ENCODE measurements at places on chromosomes 3 and 15.

DNA sequence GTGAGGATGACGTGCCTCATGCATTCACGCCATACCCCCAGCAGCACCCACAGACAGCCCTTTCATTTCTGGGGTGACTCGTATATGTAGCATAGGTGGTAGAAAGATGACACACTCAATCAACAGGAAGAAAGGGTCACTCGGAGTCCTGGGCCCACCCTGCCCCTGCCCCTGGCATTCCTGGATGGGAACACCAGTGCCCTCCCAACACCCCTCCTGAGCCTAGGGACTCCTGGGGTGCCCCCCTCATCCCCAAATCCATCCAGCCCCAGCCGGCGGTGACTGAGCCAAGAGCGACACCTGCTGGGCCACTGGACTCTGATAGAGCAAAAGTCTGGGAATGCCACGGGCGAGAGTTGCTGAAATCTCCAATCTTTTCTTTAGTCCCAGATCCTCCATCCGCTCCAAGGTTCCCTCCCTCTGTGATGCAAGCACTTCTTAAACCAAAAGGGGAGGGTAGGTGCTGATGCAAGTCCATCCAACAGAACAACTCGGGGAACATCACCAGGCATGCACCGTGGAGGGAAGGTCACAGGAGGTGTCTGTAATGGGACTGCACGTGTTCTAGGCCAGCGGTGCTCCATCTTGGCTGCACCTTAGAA is 31.1 kb downstream of the ACAN start:
- peak; percentile 17 for DNase-seq

GRCh38 chr3:126938520-126939337 is 44.2 kb upstream of the PLXNA1 start:
- no peak for DNase-seq

DNA sequence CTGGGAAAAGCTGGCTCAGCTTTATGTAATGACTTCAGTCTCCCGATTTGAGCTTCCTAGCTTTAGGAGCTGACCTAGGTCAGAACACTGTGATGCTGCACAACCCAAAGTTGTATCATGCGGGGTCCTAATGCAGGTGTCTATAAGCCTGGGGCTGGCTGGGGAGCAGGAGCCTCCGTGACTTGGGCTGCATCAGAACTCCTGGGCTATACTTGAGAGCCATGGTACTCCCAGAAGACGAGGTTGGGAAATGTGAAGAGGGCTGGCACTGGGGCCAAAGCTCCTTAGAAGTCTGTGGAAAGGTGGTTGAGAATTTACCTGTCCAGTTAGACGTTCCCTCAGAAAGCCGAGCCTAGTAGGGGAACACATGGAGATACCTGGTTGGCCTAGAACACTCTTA is 57.0 kb downstream of the BSN start:
- DNase-seq, result no peak

DNA sequence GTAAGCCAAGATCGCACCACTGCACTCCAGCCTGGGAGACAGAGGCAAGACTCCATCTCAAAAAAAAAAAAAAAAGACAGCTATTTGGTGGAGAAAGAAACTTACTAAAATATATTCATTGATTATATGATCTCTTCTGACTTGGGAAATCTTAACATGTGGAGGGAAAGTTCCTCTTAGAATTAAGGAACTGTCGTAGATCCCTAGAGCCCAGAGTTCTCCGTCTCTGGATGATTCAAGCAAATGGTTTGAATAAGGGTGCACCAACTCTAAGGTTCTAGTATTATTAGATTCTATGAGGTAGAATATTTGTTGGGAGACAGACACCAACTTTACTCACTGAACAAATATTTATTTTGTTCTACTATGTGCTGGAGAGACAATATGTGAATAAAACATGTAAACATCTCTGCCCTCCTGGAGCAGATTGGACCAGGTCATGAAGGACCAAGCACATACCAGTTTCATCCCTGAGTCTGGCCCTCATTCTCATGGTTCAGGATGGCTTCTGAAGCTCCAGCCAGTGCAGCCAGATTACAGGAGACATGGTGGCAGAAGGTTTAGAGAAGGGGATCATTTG is 129.7 kb downstream of the MITF start:
- peak; percentile 35 for DNase-seq
